ENCODE measurements at places on chromosomes 5 and 9.
A peak's percentile ranks its signal among the peaks of the same experiment; 100 is the strongest.

DNA sequence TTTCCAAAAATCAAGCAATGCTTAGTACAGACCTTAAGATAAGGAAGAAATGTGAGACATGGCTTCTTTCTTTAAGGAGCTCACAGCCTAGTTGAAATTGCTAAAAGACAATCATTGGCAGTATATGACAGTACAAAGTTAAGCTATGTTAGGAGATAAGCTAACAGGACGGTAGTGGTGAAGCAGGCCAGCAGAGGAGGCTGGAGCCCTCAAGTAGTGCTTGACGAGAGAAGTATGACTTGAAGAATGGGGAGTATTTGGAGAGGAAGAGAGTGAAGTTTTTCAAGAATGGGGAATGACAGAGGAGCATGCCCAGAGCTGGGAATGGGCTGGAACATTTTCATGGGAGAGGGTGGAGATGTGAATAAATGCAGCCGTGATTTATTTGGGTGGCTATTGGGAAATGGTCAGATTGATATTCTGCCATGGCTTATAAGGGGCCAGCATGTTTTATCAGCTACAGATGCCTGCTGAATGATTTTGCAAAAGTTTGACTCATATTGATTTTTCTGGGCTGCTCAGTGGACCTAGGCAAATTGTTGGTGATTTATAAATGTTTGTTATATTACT is 43.7 kb downstream of the LURAP1L start:
- no peak for DNase-seq

DNA sequence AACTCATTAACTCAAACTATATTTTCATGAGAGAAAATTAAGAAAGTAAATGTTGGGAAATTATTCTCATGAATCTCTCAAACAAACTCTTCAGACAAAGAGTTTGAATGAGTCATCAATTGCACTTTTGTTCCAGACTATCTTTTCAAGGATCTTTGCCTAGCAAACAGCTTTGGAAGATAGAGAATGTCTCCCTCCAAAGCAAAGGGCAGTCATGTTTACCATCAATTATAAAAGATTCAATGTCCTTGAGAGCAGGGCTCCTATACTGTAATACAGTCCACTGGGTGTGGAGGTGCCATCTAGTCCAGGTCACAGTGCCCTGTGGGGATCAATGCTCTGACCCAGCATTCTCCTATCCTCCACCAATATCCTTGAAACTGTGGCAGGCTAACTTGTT is 1429.3 kb downstream of the EFNA5 start:
- no peak for DNase-seq

DNA sequence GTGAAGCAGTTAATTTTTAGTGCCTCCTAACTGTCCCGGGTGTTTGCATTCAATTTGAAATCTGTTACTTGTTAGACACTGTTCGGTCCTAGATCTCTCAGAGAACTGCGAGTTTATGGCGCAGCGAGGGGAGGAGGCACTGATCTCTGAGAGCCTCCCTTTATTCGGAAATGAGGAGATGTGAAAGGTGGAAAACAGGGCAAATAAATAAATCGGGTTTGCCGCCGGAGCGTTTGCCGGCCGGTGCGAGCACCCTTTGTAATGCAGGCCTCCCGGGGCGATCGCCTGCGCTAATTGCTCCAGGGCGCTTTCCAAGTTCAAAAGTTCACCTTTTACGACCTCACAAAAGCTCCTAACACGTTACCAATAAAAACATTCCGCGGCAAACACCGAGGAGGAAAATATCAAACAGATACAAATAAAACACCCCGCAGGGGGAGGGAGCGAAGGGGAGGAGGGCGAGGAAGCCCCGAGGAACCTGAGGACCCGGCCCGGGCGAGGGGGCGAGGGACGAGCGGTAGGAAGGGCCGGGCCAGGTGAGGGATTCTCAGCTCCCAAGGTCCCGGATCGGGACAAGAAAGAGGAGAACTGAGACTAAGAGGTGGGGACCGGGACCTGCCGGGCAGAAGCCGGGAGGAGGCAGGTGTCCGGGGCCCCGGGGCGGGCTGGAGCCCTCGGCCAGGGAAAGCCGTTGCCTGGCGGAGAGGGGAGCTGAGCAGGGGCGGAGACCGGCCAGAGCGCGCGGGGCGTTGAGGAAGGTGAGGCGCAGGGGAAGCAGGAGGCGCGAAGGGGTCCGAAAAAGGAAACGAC is 1.4 kb downstream of the NR6A1 start:
- peak; percentile 46 for DNase-seq

DNA sequence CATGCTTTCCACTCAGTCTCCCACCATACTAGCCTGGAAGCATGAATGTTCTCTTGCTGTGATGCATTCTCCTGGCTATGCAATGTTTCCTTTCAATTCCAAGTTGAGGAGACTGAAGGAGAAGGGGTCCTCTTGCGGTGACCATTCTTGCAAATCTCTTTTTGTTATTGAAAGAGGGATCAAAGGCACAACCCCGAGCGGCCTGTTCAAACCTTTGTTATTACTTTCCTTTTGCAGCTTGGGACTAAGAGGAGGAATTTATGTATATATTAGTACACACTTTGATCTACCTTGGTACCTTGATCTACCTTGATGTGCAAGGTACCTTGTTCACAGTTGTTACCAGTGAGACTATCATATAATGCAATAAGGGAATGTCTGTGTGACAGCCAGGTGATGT is 147.3 kb downstream of the KCTD16 start:
- no peak for DNase-seq

DNA sequence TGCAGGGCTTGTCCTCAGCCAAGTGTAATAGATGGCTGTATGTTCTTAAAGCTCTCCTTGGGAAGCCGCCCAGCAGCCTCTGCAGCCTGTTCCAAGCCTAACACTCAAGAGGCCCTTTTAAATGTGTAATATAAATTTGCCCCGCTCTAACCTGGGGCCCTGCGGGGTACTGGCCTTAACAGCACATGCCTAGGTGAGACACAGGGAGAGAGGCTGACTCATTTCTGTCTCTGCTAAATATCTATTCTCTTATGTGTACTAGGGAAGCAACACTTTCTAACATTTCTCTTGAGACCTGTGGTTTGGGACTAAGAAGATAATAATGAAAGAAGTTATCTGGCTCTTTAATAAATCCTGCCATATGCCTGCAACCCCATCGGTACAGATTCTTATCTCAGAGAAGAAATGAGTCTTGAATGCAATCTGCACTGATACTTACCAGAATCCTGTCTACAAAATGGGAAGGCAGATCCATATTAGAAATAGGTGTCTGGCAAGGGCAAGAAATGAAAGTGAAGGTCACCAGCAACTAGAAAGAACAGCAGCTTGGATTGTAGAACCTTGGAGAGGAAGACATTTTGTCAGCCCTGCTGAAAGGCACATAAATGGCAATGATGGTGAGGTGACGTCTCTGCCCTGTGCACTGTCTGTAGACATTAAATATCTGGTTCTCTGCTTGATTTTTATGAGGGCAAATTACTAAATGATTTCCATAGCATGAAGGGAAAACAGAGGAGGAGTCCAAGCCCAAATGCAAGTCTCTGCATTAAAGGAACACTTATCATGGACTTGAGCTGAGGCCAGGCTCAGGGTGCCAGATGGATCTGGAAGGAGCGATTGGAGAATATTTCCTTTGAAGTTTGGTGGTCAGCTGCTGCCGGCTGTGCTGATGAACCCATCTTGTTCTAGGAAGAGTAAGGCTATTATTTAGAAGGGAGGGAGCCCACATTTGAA is 14.5 kb upstream of the TGFBI start:
- DNase-seq = no peak

GRCh38 chr5:132260714-132261551 is 3.4 kb downstream of the PDLIM4 start:
- peak; percentile 3 for DNase-seq

GRCh38 chr9:94899464-94900221 is 173.1 kb downstream of the AOPEP start:
- DNase-seq = no peak

GRCh38 chr9:93911801-93912554 is 43.2 kb downstream of the BARX1 start:
- no peak for DNase-seq

- no peak for DNase-seq
These were observed 46.0 kb downstream of the ACTBL2 start for GRCh38 chr5:57436586-57436985.

DNA sequence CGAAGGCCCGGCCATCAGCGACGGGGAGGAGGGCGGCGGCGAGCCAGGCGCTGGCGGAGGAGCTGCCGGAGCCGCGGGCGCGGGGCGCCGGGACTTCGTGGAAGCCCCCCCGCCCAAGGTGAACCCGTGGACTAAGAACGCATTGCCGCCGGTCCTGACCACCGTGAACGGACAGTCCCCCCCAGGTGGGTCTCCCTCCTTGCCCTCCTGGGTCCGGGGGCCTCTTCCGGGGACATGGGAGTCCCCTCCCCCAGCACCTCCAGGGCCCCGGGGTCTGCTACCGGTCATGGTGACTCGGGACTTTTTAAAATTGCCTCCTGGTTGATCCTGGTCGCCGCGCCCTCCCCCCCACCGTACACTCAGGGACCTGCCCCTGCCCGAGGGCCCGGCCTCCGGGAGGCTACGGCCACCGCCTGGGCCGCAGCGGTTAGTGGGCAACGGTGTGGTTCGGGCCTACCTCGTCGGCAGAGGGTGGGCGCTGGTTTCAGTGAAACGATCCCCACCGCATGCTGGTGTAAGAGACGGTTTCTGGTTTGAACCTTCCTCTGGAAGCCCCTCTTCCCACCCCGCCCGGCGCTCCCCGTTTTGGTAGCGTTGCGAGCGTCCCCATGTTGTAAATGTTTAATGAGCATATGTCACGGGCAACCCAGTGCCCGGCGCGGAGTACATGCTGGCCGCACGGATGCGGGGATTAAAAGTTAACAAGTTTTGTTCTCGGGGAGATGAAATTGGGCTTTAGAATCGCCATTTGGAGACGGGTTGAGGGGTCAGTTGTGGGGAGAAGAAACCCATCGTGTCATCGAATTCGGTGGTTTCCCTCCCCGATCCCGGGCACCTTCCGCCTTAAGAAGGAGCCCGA is 1.1 kb downstream of the LARP1 start:
- peak; percentile 23 for DNase-seq

DNA sequence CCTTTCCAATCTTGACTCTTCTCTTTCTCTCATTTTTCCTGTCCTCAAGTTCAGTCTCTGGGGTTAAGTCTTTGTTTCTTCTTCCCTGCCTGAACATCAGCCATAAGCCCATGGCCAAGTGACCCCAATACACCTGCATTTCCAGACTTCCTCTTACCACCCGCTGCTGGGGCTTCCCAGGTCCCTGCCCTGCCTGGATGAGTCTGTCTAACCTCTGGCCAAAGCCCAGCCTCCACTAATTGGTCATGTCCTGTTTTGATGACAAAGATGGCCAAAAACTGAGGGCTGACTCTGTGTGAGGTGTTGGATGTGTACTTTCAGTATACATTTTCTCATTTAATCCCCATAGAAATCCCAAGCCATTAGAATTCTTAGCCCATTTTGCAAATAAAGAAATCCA is 47.3 kb downstream of the SH3TC2 start:
- no peak for DNase-seq

GRCh38 chr5:139635606-139636206 is 12.4 kb upstream of the CXXC5 start:
- peak; percentile 74 for DNase-seq

GRCh38 chr5:151961557-151961956 is 36.9 kb upstream of the GLRA1 start:
- DNase-seq = no peak

DNA sequence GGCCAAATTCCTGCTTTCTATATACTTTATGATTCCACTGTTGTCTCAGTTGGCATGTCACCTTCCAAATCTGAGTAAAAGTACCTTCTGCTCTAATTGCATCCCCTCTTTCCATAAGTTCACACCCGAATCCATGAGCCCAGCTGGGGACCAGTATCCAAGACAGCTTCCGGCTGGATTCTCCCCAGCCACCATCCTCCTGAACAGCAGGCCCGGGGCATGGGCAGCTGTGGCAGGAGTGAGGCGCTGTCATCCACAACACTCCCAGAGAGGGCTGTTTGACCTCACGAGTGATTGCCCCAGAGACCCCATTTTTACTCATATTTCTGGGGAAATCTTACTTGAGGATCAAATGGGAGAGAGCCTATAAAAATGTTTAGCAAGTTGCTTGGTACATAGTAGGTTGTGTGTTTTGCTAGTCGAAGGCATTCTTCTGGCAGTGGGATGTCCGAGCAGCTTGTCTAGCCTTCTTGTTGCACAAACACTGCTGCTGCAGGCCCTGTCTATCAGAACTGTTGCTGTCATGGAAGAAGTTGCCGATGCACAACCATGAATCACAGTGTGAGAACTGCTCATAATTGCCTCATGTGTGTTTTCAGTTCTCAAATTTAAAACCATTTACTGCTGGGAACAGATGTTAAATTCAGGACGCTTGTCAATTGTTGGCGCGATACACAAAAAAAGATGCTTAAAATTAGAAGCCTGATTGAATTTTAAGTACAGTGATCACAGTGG is 93.8 kb downstream of the HSPA4 start:
- no peak for DNase-seq

DNA sequence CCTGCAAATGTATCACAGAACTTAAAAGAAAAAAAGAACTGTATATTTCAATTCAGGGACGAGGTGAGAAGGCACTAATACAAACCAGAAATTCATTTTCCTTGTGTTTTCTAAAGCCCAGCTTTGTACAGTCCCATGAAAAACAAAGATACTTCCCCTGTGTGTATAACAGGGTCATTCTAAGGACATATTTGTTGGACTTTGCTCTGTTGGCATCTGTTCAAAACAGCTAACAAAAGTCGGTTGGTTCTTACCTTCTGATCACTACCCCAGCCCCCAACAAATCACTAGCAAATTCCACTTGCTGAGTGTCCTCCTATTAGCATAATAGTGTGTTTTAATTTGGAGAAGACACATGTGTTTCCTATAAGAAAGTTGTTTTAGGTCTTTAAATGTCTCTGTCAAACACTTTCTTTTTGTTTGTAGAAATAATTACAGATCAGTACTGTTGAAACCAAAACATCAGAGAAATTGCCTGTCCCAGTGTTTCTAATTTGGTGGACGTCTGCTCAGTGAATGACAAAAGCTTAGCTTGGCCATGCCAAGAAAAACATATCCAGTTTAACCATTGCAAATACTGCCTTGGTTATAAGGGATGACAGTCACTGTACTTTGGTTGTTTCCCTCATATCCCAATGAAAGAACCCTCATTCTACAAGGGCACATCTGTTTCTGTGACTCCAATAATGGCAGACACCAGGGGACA is 480.5 kb downstream of the EBF1 start:
- no peak for DNase-seq

DNA sequence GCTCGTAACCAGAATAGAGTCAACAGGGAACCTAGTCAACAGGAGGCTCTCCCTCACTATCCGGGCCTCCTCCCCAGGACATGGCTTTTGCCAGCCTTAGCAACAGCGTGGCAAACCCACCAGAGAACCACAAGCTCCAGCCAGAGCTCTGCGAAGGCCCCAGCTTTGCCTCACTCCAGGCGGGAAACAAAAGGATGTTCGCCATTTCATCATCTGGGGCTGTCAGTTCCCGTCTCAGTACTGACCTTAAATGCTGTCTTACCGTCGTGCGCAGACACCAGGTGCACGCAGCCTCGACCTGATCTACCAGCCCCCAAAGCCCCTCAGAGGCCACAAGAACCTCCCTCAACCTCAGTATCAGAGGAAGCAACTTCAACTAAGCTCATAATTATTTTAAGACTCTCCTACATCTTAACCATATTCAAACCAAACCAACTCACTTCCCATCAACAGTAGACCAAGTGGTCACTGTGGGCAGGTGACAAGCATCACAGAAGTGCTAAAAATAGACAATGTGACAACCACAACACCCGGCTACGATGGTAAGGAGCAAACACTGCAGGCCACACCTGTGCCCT is 71.4 kb downstream of the SEMA4D start:
- no peak for DNase-seq

GRCh38 chr9:72203205-72203803 is 54.1 kb downstream of the GDA start:
- peak; percentile 49 for DNase-seq

- no peak for DNase-seq
These were observed 32.5 kb upstream of the TRIO start for GRCh38 chr5:14110680-14111079.

- no peak for DNase-seq
These were observed 186.2 kb downstream of the SNX18 start for GRCh38 chr5:54703565-54704255.
